Stimulated activated CD4-positive, alpha-beta T cell treated with anti-CD3 and anti-CD28 coated beads, Interleukin-15, amount 100 ng/mL, for 1 hour (primary cell): ENCODE measurements at places on chromosomes 1 and 21.

- DNase-seq: no peak
These were observed 120.0 kb downstream of the TGFBR3 start for GRCh38 chr1:91765880-91766443.

DNA sequence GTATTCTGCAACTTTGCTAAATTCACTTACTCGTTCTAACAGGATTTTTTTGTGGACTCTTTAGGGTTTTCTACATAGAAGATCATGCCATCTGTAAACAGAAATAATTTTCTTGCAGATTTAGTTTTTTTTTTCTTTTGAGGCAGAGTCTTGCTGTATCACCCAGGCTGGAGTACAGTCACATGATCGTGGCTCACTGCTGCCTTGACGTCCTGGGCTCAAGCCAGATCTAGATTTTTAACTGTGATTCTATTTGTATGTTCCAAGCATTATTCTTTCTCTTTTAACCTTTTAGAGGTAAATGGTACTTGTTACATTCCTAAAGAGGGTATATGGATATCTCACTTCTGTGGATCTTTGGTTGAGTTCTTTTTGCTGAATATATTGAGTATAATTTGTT is 18.6 kb downstream of the FABP3 start:
- DNase-seq: no peak

- no peak for DNase-seq
These were observed 57.9 kb upstream of the LGALS8 start for GRCh38 chr1:236465959-236466303.

DNA sequence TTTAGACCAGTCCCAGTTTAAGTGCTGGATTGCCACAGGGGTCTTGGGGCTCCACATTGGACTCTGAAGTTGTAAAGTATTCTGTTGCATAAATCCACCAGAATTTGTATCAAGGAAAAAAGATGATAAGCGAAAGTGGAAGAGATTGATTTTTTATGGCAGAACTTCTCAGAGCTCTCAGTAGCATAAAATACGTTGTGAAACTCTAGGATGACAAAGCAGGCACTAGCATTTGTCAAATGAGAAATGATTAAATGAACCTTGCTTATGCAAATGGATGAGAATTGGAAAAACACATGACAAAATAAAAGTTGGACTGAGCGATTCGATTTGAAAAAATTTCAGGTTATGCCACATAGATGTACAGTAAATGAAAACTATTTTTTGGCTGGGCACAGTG is 253.8 kb upstream of the RAB4A start:
- no peak for DNase-seq

DNA sequence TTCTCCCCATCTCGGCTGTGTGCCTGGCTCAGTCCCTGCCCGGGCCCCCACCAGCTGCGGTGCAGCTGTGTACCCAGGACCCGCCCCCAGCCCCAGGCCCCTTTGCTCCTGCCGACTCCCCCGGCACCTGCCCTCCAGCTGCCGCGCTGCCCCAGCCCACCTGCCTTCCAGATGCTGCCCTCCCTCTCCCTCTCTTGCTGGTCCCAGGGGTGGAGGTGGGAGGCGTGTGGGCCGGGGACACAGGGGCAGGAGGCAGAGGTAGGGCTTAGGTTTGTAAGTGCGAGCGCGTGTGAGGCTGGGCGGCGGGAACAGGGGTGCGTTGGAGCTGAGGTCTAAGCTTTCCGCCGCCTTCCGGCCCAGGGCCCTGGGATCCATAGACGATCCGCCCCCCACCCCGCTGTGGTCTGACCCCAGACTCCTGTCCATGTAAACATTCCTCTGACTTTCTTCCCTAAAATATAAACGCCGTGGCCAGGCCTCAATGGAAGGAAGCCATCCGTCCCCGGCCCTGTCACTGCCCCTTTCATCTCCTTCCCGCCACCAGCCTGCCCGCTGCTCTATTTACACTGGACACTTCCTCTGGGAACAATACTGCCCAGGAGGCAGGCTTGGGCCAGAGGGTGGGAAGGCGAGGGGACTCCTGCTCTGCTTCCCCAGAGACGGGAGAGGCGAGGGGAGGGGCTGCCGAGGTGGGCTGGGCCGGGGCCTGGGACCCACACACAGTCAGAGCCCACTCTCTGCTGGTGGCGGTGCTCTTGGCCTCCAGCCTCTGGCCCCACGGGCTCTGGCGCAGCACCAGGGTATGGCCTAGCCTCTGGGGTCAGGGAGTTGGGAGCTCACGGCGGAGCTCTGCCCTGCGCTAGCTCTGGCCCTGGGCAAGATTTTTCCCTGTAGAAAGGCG is 128.3 kb downstream of the CASZ1 start:
- DNase-seq: no peak

GRCh38 chr1:14788080-14788479 is 189.6 kb downstream of the KAZN start:
- no peak for DNase-seq

- no peak for DNase-seq
These were observed 206.9 kb upstream of the LMO4 start for GRCh38 chr1:87121711-87122163.

- DNase-seq: no peak
These were observed 117.2 kb downstream of the SLC25A24 start for GRCh38 chr1:108082738-108083562.

- DNase-seq: no peak
These were observed 43.3 kb downstream of the SIPA1L2 start for GRCh38 chr1:232586679-232587078.

DNA sequence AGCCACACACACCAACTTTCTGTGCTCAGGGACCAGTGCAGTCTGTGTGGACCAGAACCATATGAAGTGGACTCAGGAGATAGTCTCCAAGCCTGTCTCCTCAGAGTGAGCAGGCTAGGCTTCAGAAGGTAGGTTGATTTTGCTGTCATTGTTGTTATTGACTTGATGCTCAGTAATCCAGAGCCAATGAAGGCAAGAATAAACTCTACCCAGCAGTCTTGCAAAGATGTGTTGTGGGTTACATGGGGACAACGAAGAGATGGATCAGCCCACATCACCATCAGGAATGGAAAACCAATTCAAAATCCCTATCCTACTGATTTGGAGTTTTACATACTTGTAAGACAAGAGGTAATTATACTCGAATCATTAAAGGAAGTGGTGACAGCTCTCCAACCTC is 37.4 kb downstream of the PHC2 start:
- no peak for DNase-seq

DNA sequence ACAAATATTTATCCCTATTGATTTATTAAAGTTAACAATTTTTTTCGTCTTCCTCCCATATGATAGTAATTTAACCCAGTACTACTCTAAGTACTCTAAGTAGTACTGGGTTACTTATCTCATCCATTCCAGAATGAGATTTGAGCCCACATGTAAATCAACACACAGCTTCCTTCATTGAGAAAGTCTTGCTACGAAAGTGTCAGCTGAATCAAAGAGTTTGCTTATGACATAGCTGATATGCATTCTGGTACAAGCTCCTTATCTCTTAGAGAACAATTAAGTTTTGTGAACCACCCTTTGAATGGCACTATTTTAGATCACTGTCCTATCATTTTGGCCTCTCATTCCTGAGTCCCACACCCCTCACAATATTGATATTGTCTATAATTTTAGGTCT is 2.4 kb upstream of the SLC44A3 start:
- DNase-seq: no peak

DNA sequence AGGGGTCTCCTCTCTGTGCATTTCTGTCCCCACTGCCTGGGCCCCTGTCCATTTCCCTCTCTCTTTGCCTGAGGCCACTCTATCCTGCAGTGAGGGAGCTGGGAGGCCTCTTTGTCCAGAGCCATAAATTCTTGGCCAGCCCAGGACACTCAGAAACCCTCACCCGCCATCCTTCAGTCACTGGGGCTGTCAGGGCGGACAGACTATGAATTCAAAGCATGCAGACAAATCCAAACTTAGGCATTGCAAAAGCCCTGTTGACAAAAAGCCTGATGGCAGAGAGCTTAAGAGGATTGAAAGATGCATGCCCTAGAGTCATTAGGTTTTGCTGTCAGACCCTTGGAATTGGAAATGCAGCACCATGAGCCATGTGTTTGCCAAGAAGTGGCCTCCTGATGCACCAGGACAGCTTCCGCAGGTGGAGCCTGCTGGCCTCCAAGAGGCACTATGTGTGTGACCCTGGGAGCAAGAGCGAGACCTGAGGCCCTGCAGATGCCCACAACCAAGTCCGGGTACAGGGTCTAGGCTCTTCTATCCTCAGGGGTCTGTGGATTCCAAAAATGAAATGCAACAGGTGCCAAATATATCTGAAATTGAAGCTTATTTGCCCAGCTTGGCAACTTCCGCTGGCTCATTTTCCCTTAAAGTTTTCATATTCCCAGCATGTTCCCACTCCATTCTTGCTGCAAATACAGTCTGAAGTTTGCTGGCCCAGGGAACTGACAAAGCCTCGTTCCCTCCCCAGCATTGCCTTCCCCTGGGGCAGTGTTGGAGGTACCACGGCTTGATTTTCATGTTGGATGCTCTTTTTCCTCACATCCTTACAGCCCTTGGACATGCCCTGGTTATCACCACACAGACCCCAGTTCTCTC is 177.9 kb downstream of the PGBD5 start:
- no peak for DNase-seq

GRCh38 chr21:21712748-21713520 is 714.7 kb downstream of the NCAM2 start:
- no peak for DNase-seq

DNA sequence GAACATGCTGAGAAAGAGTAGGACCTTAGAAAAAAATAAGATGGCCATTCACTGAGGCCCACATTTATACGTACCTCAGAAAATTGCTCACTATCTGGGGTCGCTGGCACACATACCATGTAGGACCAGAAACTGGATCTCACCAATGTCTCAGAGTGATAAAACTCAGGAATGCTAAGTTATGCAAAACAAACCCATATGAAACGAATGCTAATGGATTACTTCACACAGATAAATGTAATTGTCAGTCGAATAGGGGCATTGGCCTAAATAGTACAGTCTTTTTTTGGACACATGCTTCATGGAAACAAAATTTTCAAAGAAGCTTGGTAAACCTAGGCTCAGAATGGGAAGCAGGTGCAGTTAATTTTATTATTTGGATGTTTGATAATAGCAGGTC is 32.6 kb upstream of the RGS2 start:
- DNase-seq: no peak

DNA sequence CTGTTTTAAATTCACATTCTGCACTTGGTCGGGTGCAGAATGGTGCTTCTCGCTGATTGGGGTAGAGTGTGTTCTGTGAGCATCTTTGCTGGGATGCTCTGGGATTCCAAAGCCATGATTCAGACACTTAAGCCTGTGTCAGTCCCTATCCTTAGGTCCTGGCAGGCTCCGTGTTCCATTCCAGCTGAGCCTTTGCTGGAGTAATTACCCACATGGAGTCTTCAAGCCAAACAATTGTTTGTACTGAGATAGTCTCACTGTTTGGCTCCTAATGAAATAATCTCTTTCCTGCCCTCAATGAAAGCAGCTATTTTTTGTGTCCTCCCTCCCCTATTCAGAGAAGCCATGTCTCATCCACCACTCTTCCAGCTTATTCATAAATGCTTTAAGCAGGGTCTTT is 18.7 kb downstream of the SMAP2 start:
- DNase-seq: no peak

- DNase-seq: no peak
These were observed 43.2 kb downstream of the RCSD1 start for GRCh38 chr1:167673265-167673664.

- DNase-seq: peak; percentile 21
These were observed 558 bp downstream of the PFKL start for GRCh38 chr21:44300262-44300959.
